NCI-H2171 treated with DMSO at 0.1 percent for 48 hours (cell line): ENCODE measurements at places on chromosomes 12 and 14.

DNA sequence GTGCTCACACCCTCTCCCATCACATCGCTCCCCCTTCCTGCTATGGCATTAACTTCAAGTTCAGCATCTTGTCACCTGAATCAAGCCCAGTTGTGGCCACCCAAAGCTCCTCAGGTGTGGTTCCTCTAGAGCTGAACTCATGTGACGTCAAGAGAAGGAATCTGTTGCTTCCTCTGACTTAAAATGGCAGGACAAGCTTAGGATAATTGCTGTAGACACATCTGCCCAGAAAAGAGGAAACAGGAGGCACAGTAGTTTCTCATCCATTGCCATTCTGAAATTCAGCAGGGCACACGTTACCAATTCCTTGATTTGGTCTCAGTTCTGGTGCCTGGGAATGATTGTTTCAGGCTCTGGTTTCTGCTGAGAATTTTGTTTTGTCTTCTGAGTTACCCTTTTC is 52.1 kb downstream of the RCOR1 start:
- DNase-seq: no peak

- no peak for DNase-seq
These were observed 42.5 kb upstream of the OTOGL start for GRCh38 chr12:80056845-80057244.

DNA sequence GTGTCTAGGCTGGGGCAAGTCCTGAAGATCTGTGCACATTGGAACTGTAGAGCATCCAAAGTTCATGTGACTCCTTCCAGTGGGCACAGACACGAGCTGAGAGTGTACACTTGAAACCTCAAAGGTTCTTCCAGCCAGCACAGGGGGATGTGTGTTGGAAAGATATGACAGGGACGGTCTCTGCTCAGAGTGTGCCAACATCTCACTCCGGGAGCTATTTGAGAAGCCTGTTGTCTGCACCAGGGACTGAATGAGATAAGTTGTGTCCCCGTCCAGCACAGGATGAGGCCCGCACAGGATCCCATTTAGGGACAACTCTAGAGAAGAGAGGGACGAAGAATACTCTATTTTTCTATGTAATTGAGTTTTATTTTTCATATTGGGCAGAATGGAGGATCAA is 136.3 kb downstream of the SNAPC1 start:
- no peak for DNase-seq

DNA sequence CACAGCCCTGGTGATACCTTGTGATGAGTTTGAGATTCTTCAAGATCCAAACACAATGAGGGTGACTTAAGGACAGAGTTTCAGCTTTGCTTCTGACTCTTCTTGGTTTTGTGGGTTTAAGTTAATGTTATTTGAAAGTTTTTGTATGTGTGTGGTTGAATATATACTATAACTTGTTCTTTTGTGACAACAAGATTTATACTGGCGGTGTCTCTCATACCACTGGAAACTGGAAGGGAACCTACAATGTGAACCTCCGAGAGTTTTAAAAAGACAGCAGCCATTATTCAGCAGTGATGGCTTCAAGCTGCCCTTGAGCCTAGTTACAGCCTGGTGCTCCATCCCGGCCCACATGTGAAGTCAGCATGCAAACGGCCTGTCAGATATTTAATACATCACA is 87.9 kb upstream of the IGF1 start:
- DNase-seq: no peak

- DNase-seq: no peak
These were observed 20.9 kb upstream of the RCOR1 start for GRCh38 chr14:102571478-102572042.

DNA sequence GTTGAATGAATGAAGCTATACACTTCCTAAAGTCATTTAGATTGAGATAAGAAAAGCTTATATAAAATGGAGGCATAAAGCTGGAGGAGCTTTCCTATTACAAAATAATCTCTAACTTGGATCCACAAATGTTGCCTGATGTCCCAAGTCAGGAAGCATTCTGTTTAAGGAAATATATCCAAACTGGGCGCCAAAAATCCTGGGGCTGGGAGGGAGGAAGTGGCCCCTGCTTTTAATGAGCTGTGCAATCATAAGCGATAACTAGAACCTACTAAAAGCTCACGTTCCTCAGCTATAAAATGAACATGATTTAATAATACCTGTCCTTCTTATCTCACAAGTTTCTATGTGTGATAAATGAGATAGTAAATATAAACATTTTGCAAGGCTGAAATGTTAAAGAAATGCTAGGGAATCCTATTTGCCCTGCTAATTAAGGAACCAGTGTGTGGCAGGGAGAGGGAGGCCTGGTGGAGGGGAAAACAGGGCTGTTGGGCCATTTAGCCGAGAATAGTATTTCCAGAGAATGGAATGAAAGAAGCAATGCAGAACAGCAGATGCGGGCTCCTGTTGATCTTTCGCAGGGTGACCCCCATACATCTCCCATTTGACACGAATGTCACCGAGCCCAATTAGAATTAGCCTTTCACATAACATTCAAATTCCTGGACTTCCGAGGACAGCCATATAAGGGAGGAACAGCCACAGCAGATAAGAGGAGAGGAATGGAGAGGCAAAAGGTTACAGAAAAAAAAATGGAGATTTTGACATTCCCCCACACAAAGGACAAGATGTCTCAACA is 25.9 kb downstream of the DUSP6 start:
- DNase-seq: no peak

GRCh38 chr14:95953111-95953724 is 76.6 kb downstream of the TUNAR start:
- DNase-seq: no peak
